ENCODE measurements at places on chromosomes 6 and 20.

DNA sequence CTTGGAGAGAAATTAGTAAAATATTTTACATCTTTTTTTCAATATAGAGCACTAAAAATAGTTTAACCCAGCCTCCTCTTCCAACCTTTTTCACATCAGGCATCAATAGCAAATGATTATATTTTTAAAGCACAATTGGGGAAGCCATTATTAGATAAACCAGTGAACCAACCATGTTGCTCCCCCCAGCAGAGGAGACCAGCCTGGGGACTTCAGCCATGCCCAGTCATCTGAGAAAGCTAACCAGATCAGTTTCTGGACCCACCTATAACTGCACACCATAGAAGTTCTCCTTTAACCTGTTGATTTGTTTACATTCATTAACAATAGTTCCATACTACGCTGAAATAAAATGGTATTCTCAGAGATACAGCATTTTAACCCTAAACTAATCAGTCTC lies 13.8 kb upstream of the SDHAF4 start:
- no peak for DNase-seq

GRCh38 chr6:167714152-167714551 lies 112.6 kb upstream of the AFDN start:
- no peak for DNase-seq

DNA sequence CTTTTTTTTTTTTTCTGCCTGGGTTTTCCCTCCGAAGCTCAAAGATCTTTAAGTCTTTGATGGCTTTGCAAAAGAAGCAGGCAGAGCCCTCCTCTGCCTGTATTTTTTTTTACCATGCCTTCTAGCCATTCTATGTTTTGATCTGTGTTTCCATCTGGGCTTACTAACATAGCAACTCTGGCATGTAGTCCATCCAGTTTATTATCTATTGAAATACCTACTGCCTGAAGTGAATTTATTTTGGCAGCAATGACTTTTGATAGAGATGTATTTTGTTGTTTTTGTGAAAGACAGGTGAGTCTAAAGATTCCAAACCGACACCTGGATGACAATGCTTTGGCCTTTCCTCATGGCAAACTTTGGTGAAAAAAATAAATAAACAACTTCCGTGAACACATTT lies 1157.7 kb upstream of the MAP3K7 start:
- no peak for DNase-seq

DNA sequence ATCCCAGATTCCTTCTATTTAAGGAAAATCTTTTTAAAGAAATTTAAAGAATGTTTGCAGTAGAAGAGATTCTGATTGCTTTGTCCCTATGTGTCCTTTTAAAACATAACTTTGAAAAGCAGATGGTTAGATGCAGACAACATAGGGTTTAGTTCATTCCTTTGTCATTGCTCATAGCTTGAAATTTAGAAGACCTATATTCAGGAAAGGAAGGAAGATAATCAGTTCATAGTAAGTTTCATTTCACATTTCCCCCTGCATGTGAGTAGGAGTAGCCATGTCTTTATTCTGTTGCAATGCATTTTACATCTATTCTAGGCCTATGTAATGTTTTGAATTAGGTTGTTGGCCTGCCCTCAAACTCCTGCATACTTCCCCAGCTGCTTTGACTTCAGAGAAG lies 197.9 kb upstream of the GRIK2 start:
- DNase-seq = no peak

DNA sequence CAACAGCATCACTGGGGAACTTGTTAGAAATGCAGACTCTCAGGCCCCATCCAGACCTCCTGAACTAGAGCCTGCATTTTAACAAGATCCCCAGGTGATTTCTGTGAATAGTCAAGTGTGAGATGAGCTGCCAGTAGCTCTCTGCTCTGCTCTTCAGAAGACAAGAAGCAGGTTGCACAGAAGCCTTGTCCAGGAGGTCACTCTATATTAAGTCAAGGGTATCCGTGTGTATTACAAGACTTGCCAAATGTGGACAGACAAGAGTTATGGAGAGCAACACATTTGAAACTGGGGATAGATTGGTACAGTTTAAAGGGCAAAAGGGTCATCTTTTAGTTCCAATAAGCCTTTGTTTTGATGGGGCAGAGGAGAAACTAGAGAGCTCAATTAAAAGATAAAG lies 23.2 kb upstream of the RIN2 start:
- DNase-seq = no peak

DNA sequence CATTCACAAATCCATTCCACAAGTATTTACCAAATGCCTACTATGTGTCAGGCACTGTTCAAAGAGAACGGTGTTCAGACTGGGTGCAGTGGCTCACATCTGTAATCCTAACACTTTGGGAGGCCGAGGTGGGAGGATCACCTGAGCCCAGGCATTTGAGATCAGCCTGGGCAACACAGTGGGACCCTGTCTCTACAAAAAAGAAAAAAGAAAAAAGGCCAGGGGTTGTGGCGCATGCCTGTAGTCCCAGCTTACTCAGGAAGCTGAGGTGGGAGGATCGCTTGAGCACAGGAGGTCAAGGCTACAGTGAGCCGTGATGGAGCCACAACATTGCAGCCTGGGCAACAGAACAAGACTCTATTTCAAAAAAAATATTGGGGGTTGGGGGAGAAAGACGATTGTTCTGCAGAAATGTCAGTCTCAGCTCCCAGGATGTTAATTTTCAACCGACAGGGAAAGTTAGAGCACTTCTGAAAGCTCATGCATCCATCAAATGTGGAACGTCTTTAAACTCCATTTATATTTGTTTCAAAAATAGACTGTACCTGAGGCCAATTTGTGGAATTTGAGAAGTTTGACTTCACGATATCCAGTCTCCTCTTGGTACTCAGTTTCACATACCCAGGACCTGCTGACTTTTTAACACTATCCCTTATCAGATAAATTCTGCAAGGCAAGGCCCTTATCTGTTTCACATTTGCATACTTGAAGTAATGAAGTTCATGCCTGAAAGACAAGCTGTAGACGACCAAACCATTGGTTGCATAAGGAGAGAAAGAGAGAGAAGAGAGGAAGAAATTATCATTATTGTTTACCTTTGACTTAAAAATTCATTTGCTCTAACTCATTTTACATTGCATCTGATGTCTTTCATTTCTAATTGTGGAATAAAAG lies 14.8 kb upstream of the BTN3A2 start:
- no peak for DNase-seq

DNA sequence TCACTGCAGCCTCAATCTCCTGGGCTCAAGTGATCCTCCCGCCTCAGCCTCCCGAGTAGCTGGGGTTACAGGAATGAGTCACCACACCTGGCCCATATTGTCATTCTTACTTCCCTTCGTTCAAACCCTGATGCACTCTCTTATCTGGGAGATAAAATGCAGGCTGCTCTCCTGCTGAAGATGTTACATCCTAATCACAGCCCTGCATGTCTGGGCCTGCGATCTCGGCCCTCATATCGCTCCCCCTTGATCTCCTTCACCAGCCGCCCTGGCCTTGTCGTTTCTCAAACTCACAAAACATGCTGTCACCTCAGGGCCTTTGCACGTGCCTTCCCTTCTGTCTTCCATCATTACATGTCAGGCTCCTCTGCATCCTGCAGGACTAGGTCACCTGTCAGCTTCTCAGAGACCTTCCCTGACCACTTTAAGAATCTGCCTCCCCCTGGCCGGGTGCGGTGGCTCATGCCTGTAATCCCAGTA lies 8.8 kb upstream of the C20orf203 start:
- no peak for DNase-seq

DNA sequence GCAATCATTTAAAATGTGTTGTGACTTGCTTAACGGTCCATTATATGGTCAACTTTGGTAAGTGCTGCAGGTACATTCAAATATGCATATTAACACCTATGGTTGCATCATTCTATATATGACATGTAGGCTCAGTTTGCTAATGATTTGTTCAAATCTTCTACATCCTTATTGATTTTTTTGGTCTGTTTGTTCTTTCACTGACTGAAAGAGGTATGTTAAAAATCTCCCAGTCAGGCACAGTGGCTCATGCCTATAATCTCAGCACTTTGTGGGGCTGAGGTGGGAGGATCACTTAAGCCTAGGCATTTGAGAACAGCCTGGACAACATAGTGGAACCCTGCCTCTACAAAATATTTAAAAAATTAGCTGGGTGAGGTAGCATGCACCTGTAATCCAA lies 29.2 kb downstream of the PIGU start:
- DNase-seq = no peak

DNA sequence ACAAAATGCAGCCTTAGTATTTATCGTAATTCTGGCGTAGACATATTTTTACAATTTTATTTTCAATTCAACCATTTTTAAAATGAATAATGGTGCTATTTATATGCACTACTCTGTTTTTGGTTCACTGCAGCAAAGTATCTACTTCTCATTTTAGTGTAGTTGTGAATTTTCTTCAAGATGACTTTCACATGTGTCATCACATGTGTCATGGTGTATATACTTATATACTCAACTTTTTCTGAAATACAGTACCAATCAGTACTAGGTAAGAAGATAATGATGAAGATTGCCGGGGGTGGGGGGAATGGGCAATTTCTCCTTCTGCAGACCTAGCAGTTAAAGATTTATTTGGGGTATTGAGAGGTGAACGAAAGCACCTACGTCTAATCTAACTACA lies 634.5 kb downstream of the PHF3 start:
- no peak for DNase-seq

All from GM18507 (cell line).